Left hindlimb (tissue), 1 donor: ENCODE measurements at places on chromosomes 2 and 18.

DNA sequence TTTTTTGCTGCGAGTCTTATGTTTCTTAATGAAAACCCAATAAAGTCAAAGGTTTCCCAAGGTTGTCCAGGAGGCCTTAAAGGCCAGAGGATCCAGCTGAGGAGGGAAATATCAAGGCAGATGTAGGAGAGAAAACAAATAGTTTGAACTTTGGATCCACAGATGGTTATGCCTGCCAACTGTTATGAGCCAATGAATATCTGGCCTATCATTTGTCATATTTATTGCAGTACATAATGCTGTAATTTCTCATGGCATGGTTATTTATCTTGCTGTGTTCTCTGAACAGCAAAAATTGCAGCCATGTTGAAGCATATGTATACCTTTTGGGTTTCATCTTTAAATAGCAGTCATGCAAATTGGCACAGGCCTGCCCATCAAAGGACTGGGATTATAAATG is 38.2 kb upstream of the CAVIN2 start:
- no peak for DNase-seq

DNA sequence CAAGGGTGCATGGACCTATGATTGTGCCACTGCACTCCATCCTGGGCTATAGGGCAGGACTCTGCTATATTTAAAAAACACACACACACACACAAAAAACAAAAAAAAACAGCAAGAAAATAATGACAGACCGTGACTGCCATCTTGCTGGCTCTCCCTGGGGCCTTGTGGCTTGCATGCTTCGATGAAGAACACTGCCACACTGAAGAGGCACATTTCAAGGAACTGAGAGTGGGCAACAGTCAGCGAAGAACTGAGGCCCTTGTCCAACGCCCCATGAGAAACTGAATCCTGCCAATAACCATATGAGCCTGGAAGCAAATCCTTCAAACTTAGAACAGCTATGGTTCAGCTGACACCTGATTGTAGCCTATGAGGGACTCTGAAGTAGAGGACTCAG is 158.1 kb downstream of the CCBE1 start:
- no peak for DNase-seq

- peak; percentile 90 for DNase-seq
These were observed at the start of gene NRP2 for GRCh38 chr2:205682239-205682970. NRP2 (plus strand) TSS chr2:205682501; CDS start chr2:205683291, 790 bp downstream.

DNA sequence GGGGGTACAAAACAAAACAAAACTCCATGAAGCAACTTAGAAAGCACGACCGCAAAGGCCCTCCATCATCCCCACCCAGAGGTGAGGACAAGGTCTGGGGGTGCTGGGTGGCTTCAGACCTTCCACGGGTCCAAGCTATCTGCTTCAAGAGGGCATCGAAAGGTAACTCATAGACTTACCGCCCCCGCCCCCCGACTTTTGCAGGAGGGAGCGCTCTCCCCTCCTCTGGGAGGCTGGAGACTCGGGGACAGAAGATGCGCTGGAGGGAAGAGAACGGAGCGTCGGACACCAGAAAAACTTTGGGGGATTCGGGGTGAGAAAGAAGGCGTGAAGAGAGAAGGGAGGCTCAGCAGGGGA is 300 bp upstream of the STON1 start:
- no peak for DNase-seq

DNA sequence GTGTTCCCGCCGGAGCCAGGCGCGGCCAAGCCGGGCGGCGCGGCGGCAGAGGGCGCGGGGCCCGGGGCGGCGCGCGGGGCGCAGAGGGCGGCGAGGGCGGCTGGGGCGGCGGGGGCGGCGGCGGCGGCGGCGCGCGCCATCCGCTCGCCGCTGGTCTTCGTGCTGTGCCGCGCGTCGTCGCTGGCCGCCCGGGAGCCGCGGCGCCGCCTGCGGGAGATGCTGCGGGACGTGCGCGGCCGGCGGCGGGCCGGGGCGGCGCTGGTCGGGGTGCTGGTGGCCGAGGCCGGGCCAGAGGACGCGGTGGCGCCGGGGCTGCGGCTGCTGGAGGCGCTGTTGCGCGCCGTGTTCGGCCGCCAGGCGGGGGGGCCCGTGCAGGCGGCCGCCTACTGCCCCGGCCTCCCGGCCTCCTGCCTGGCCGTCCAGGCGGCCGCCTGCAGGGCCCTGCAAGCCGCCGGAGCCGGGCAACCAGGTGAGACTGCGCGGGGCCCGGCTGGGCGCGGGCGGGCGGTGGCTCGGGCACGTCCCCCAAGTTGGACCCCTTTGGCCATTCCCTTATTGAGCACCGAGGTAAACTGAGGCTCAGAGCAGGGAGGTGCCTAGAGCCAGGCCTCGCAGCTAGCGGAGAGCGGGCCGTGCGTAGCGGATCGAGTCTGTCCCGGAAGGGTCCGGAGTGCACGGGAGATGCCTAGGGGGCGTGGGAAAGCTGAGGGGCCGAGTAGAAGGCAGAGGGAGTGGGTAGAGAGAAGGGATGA is 584 bp downstream of the C2orf72 start:
- DNase-seq = no peak

- no peak for DNase-seq
These were observed 826.0 kb upstream of the SOX11 start for GRCh38 chr2:4866198-4866597.

GRCh38 chr18:72672364-72673184 is 128.4 kb upstream of the CBLN2 start:
- DNase-seq = no peak

DNA sequence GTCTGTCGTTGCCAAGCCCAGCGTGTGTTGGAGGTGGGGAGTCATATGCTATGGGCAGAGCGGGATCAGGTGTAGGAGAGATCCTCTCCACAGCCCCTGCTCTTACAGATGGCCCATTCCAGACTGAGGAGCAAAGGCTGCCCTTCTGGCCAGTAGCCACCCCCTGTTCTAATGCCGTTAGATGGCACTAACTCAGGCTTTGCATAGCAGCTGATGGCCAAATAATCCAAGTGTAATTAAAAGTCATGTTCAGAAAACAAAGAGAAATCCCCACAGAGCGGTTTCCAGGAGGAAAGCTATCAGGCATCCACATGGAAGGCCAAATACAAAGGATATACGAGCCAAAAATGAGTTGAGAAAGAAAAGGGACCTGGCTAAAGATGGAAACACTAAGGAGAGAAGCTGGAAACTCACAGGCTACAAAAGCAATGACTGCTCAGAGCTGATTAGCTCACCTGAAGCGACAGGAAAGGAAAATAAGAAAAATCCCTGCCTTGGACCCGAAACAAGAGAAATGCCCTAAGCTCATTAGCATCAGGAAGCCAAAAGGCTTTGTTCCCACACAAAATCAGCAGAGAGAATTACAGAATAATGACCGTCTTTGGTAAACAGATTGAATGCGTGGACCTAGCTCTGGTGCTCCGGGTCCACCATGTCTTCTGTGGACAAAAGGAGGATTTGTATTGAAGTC is 1002.4 kb upstream of the KLHL29 start:
- DNase-seq = no peak

DNA sequence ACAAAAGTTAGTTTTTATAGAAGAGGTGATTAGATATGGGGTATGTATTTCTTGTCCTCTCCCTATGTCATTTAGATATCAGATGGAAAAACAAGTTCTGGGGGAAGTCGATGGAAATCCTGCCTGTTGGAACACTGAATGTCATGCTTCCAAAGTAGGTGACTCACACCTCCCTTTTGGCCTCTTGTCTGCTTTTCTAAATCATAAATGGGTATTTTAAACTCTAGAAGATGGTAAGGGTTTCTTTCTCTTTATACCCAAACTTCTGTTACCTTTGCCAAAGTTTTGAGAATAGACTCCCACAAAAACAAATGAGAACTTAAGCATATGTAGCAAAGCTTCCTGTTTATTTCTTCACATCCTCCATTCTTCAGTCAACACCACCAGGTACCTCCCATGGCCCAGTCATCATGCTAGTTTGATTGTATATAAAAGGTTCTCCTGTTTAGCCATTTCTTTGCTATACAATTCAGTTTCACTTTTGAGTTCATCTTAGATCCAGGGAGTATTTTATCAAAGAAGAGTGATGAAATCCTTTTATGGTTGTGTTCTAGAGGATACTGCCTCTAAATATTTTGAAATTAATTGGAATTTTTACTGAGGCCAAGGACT is 63.9 kb downstream of the PRKRA start:
- no peak for DNase-seq

GRCh38 chr2:15521641-15522181 is 39.4 kb downstream of the NBAS start:
- no peak for DNase-seq

DNA sequence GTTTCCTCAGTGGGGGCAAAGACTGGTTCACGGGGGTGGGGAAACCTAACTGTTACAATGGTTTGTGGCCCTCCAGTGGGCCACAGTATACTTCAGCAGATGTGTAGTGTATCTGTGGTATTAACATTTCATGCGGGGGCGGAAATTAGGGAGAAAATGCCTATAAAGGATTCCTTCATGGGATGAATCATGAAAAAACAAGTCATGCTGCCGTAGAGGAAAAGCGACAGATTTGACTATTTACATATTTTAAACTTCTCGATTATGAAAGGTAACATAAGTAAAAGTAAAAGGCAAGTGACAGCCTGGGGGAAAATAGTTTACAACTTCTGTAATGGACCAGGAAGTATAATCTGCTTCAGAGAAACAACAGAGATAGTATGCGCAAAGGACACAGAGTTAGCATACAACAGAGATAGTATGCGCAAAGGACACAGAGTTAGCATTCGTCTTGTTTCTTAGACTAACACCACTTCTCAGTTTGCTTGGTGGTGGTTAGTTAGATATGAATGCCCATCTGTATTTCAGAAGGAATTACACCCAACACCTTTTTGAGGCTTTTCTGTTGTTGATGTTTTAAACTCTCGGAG is 41.1 kb downstream of the MRPS9 start:
- no peak for DNase-seq

- peak; percentile 57 for DNase-seq
These were observed 43.1 kb upstream of the EML4 start for GRCh38 chr2:42125841-42126594.

GRCh38 chr2:38464971-38465788 is 88.1 kb upstream of the ATL2 start:
- DNase-seq = no peak

GRCh38 chr2:193891023-193891422 is 1696.3 kb upstream of the TMEFF2 start:
- DNase-seq = no peak

GRCh38 chr2:61660511-61661388 is 122.6 kb upstream of the XPO1 start:
- DNase-seq = no peak

- peak; percentile 40 for DNase-seq
These were observed 118.9 kb downstream of the LCLAT1 start for GRCh38 chr2:30565851-30566358.
